ENCODE measurements at places on chromosomes 2 and 18.

GRCh38 chr2:105143467-105144151 lies 97.9 kb upstream of the GPR45 start:
- DNase-seq: peak; percentile 56

- no peak for DNase-seq
Observed at GRCh38 chr2:22078701-22079100, 954.9 kb downstream of the TDRD15 start.

GRCh38 chr2:62142054-62142453 lies 53.9 kb upstream of the B3GNT2 start:
- DNase-seq: no peak

- no peak for DNase-seq
Observed at GRCh38 chr2:140308706-140309105, 1528.5 kb upstream of the NXPH2 start.

DNA sequence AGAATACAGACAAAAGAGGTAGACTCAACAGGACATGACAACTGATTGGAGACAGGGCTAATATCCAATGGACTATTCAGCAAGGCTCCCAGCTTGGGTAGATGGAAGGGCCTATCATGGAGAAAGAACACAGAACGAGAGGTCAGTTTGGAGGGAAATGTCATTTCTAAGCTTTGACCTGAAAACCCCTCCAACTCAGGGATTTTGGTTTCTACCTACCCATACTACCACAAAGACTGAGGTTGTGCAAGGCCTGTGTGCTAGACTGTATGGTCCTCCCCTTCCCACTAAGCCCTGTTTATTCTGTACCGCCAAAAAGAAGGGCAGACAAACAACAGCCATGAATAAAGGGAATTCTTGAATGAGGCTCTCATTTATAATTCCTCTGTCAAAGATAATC lies 288.9 kb downstream of the ZNF385B start:
- no peak for DNase-seq

GRCh38 chr2:67848551-67849285 lies 214.1 kb downstream of the C1D start:
- no peak for DNase-seq

Data from right hindlimb (tissue), 1 donor.